Activated CD8-positive, alpha-beta memory T cell treated with anti-CD3 and anti-CD28 coated beads, Interleukin-2, amount 10 ng/mL, durations not matched to agents 7 days and 5 days (primary cell): ENCODE measurements at places on chromosomes 3 and 15. TPM values are rescaled to one million over a fixed set of nuclear protein-coding genes. Genes with fewer than 3 reads are reported as not detected.

The PLA2G4B gene
- total RNA-seq: 7.7 TPM

The MESP1 gene
- total RNA-seq: 5.1 TPM

The GRAMD1C gene
- 0.40 TPM for total RNA-seq

The POTEB3 gene
- total RNA-seq: not detected

The TNFAIP8L3 gene
- 4.1 TPM for total RNA-seq

The CCR2 gene
- 37.9 TPM for total RNA-seq

The CRYBG3 gene
- total RNA-seq: 6.1 TPM

The PCOLCE2 gene
- total RNA-seq: not detected

The TTLL13 gene
- total RNA-seq: 0.80 TPM

The SLC28A1 gene
- not detected for total RNA-seq

GRCh38 chr15:85314146-85314545, 66.3 kb upstream of the AKAP13 start:
- no peak for DNase-seq
- no peak overlapping the region for H3K27ac ChIP-seq
- H3K4me1 ChIP-seq: peaks cover 68% of the 10 kb centered on the region
- H3K4me3 ChIP-seq: no peak overlapping the region
- peaks cover 24% of the 10 kb centered on the region for H3K36me3 ChIP-seq
- no peaks in the 10 kb centered on the region for H3K27me3 ChIP-seq

- H3K27me3 ChIP-seq: no peaks in the 10 kb centered on the region
- no peak overlapping the region for H3K27ac ChIP-seq
- H3K4me1 ChIP-seq: peaks cover 14% of the 10 kb centered on the region
- peak; percentile 69 for DNase-seq
Measured at GRCh38 chr15:90086868-90087268, 15.4 kb downstream of the IDH2 start.

DNA sequence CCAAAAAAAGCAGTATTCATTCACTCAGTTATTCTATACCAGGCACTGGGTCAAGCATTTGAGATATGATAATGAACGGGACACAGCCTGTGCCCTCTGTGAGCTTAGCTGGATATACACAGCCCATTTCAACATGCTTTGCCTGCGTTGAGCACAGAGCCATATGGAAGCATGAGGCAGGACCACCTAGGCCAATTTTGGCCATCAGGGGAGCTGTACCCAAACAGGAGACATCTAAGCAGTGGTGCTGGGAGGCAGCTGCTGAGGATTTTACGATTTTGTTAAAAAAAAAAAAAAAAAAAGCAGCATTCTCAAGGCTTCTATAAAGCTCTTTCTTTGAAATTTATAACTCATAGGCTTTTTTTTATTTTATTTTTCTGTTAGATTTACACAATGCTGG, 87.2 kb upstream of the SLC2A2 start:
- H3K27ac ChIP-seq: no peak overlapping the region
- H3K36me3 ChIP-seq: peaks cover 17% of the 10 kb centered on the region
- DNase-seq: no peak
- no peaks in the 10 kb centered on the region for H3K4me1 ChIP-seq

- H3K27me3 ChIP-seq: no peaks in the 10 kb centered on the region
- DNase-seq: no peak
- H3K36me3 ChIP-seq: peaks cover 56% of the 10 kb centered on the region
- peaks cover 71% of the 10 kb centered on the region for H3K4me1 ChIP-seq
Measured at GRCh38 chr3:152309535-152310307, 41.0 kb downstream of the MBNL1 start.

DNA sequence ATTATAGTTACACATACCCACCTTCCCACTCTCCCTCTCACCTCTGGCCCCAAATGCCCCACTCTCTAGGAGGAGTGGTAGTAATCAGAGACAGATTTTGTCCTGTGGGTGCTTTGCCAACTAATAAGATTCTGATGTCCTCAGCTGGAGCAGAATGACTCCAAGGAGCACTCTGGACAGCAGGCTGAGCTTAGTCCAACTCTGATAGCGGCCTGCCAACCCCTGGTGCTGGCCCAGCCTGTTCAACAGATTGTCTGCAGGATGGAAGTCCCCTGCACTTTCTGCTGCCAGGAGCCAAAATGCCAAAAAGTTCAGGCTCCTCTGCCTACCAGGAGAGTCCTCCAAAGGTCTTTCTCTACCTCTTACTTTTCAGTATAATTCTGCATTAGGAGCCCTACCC, 160.5 kb upstream of the UMPS start:
- H3K36me3 ChIP-seq: no peaks in the 10 kb centered on the region

GRCh38 chr15:81751256-81751655, 294.6 kb downstream of the MEX3B start:
- no peak overlapping the region for H3K4me3 ChIP-seq
- no peaks in the 10 kb centered on the region for H3K4me1 ChIP-seq
- no peaks in the 10 kb centered on the region for H3K27me3 ChIP-seq
- no peak for DNase-seq

GRCh38 chr15:78679089-78679511, 38.1 kb upstream of the CHRNB4 start:
- H3K27me3 ChIP-seq: no peaks in the 10 kb centered on the region
- no peak overlapping the region for H3K27ac ChIP-seq
- H3K4me3 ChIP-seq: no peak overlapping the region
- DNase-seq: no peak
- H3K4me1 ChIP-seq: no peaks in the 10 kb centered on the region

- H3K27me3 ChIP-seq: no peaks in the 10 kb centered on the region
- H3K4me3 ChIP-seq: no peak overlapping the region
- peak; percentile 38 for DNase-seq
- peaks cover 70% of the 10 kb centered on the region for H3K4me1 ChIP-seq
- no peaks in the 10 kb centered on the region for H3K36me3 ChIP-seq
Measured at GRCh38 chr15:31261266-31262142, 65.1 kb upstream of the KLF13 start.

DNA sequence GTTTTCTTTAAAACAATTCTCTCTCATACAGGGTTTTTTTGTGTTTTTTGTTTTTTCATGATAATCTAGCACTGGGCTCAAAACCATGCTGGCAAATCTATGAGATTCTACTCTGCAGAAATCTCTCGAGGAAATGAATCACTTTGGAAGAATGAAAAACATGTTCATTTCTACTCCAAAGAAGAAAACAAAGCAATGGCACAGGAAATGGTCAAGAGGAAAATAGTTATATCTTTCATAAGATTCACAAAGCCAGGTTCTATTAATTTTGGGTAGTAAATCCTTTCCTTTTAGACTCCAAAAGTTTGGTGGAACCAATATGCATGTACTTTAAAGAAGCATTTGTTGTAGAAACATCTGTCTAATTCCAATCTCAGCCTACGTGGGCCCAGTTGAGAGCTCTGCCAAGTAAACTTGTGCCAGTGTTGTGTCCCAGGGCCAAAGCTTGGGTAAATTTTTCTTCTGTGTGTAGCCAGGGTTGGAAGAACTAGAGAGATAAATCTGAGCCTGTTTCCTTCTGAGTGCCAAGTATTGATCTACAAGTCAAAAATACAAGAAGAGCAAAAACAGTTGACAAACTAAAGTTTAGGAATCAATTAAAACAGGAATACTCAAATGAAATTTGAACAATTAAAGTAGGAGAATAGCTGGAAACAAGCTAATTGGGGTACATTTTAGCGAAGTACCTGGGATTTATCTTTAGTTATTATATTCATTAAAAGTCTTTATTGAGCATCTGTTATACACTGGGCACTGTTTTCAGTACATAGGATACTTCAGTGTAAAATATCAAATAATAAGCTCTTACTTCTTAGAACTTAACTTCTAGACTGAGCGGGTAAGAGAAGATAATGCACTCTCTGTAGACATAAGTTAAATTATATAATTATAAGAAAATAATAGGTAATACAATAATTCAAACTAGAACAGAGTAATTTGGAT, 657.5 kb upstream of the NECTIN3 start:
- peaks cover 2% of the 10 kb centered on the region for H3K27me3 ChIP-seq
- H3K36me3 ChIP-seq: no peaks in the 10 kb centered on the region
- DNase-seq: no peak
- no peak overlapping the region for H3K27ac ChIP-seq

DNA sequence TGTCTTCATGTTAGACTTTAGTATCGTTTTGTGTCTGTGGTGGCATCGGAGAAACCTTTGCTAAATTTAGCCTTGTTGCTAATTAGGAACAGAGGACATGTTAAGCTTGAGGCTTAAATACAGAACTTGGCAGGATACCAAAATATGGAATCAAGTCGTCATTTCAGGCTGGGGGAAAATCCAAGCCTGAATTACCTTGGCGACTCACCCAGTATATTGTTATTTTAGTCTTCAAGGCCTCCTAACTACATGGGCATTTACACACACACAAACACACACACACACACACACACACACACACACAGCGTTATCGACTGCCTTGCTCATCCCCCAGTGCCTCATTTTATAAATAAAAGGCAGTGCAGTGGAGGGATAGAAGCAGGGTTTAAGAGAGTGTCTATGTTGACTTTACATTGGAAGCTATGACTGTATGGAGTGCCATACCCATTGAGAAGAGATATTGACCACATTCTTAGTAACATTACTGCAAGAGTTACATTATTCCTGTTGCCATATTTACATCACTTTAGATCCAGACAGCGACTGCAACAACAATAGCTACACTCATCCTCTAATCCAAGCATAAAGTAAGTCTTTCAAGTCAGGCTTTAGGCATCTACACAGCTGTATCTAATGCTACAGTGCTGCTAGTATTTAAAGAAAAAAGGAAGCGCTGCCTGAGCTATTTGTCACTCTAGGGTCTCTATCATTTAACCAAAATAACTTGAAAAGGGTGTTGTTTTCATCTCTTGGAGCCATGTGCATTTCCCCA, 210.8 kb upstream of the SEMA6D start:
- H3K27ac ChIP-seq: no peak overlapping the region
- H3K27me3 ChIP-seq: no peaks in the 10 kb centered on the region
- no peak overlapping the region for H3K4me3 ChIP-seq
- H3K4me1 ChIP-seq: no peaks in the 10 kb centered on the region

DNA sequence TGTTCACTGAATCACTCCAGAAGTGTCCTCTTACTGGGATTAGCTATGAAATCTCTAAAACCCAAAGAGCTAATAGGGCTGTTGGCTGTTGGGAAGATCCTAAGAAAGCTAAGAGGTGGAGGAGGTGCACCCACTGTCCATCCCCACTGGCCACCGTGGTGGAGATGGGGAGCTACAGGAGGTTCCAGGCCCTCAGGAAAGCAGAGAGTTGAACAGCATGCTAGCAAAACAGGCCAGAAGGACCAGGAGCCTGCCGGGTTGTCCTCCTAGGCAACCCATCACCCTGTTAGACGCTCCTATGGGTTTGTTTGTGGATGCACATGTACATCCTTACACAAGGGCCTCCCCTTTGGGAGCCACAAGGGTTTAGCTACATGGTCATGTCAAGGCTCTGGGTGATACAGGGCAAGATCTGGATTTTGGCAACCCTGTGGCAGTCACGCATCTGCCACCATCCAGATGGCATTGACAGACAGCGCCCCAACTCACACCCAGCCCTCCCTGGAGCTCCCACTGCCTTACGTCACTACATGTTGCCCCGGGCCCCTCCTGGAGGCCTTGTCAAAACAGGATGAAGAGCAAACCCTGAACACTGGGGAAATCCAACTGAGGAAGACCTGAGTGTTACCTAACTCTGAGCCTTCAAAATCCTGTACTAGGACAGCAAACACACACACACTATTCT, 208.1 kb downstream of the SLCO3A1 start:
- no peak overlapping the region for H3K4me3 ChIP-seq
- no peak for DNase-seq
- no peaks in the 10 kb centered on the region for H3K27me3 ChIP-seq
- no peaks in the 10 kb centered on the region for H3K4me1 ChIP-seq

DNA sequence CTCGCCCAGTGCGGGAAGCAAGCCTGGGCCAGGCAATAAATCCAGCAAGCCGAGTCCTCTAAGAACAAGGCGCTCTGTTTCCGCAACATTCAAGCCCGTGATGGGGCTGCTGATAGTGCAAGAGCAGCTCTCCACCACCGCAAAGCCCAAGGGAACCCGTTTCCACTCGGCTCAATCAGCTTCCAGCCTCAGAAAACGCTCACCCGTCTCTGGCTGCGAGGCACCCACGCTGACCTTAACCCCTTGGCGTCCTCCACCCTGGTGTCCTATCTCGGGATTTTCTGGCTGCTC, 17.8 kb downstream of the SPATA12 start:
- DNase-seq: peak; percentile 47
- H3K27ac ChIP-seq: no peak overlapping the region
- peaks cover 2% of the 10 kb centered on the region for H3K4me1 ChIP-seq
- H3K4me3 ChIP-seq: peak overlapping the region; percentile 31
- H3K36me3 ChIP-seq: no peaks in the 10 kb centered on the region

DNA sequence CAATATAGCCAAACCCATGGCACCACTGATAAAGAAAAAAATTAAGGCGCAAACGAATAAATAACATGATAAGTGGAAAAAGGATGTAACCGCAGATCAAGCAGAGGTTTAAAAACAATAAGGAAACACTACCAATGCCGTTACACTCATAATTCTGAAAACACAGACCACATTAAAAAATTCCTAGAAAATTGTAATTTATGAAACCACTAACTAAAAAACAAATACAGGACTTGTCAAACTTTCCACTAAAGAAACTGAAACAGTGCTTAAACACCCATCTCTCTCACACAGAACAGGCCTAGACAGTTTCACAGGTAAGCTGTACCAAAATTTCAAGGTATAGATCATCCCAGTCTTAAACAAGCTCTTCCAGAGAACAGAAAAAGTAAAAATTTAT, 28.4 kb downstream of the PCSK6 start:
- peak overlapping the region; percentile 71 for H3K27ac ChIP-seq
- peaks cover 6% of the 10 kb centered on the region for H3K36me3 ChIP-seq
- peaks cover 15% of the 10 kb centered on the region for H3K4me1 ChIP-seq
- DNase-seq: no peak
- H3K4me3 ChIP-seq: no peak overlapping the region
- H3K27me3 ChIP-seq: peaks cover 3% of the 10 kb centered on the region

DNA sequence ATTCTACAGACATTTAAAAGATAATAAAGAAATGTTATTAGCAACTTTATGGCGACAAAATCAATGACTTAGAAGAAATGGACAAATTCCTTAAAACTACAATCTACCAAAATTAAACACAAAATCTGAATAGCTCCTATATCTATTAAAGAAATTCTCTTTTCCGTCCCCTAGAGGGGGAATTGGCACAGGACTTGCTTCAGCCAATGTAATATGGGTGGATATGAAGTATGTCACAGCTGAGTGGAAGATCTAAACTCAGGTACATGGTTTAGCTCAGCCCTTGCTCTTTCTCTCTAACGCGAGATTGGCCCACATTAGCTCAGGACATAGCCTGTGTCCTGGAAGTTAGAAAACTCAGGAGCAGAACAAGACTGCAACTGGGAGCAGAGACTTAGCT, 79.3 kb downstream of the DNAH12 start:
- H3K4me1 ChIP-seq: no peaks in the 10 kb centered on the region
- no peak overlapping the region for H3K27ac ChIP-seq
- H3K4me3 ChIP-seq: no peak overlapping the region
- no peaks in the 10 kb centered on the region for H3K36me3 ChIP-seq
- no peak for DNase-seq
- H3K27me3 ChIP-seq: peaks cover 15% of the 10 kb centered on the region

DNA sequence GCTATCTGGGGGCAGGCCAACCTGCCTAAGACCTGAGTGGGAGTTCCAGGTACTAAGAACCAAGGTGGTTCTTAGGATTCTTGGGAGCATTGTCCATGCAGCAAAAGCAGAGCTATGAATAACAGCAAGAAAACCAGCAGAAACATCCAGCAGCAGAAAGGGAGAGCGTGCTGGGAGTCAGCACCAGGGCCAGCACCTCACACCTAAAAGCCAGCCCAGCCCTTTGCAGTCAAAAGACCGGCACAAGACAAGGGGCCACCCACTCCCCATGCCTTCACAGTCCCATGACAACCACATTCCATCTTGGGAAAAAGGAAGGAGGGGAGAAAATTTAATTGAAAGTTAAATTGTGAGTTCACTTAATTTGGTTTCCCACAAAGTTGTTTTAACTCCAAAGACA, 364.9 kb downstream of the AGBL1 start:
- H3K4me1 ChIP-seq: no peaks in the 10 kb centered on the region
- no peaks in the 10 kb centered on the region for H3K27me3 ChIP-seq
- DNase-seq: no peak

- H3K27ac ChIP-seq: no peak overlapping the region
- H3K27me3 ChIP-seq: no peaks in the 10 kb centered on the region
- no peaks in the 10 kb centered on the region for H3K36me3 ChIP-seq
- no peak for DNase-seq
Measured at GRCh38 chr3:43012174-43012573, 33.1 kb downstream of the GASK1A start.
